ENCODE measurements at places on chromosomes 3 and 15. TPM values are rescaled to one million over a fixed set of nuclear protein-coding genes. Genes with fewer than 3 reads are reported as not detected.
A peak's percentile ranks its signal among the peaks of the same experiment; 100 is the strongest.

DNA sequence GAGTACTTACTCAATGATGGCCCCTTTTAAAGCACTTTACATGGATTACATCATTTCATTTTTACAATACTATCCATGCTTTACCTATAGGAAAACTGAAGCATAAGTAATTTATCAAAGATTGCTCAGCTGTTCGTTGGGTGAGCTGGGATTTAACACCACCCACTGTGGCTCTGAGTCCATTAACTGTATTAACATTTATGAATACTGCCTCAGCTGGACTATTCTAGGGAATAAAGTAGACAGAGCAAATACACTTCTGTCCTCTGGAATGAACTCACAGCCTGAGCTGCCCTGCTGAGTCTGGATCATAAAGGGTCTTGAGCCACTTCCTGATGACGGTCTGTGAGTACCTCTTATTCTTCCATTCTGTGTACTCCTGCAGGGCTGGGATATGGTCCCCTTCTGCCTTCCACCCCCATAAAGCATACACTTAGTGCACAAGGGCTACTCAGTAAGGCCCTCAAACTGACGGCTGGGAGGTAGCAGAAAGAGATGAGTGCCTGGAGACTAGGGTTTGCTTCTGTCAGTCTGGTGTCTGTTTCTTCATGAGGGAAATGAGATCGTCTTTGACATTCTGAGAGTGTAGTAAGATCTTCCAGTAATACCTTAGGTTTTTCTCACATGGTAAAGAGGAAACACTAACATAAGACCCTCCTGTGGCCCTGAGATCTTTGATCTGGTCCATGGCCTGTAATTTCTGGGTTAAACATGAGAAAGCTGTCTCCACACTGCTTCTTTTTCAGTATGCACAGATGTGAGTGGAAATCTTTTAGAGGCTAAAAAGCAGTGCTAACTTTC lies 12.6 kb upstream of the ST6GAL1 start:
- no peak for DNase-seq

GRCh38 chr3:160842021-160843005 lies 86.3 kb downstream of the PPM1L start:
- no peak for DNase-seq

DNA sequence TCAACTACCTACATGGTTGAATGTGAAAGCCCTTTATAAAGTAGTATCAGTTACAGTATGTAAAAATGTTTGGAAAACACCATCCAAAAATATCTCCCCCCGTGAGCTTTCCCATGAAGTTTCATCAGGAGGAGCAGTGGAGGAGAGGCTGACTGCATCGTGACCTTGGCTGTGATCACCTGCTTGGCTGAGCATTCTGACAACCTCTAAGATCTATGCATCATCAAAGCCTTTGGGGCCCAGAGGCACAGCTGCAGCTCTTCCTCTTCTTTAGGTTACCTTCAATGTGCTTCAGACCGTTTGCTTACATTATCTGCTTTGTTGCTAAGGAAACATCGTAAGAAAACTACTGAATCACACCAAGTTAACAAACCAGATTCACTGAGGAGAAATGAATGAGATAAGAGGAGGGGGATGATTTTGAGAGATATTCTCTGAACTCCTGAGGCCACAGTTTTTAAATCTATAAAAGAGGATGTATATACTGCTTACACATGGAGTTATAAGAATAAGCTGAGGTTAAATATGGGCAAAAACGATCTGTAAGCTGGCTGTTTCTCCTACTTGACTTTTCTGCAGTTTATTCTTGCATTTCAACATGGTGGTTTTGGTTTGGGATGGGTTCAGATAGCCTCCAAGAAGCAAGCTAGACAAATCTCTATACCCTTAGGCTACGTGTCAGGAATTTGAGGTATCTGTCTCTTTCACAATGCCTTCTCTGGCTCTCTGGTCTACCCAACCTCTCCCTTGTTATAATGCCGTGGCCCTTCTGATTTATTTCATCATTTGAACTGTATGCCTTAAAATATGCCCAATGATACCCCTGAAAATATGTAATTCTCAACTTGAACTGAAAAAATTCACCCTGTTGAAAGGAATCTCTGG lies 4.0 kb downstream of the GCSAM start:
- peak; percentile 73 for DNase-seq

GRCh38 chr3:17518189-17519059 lies 224.0 kb downstream of the TBC1D5 start:
- DNase-seq: no peak

- DNase-seq: no peak
These were observed 64.5 kb upstream of the CTSH start for GRCh38 chr15:79009379-79009778.

DNA sequence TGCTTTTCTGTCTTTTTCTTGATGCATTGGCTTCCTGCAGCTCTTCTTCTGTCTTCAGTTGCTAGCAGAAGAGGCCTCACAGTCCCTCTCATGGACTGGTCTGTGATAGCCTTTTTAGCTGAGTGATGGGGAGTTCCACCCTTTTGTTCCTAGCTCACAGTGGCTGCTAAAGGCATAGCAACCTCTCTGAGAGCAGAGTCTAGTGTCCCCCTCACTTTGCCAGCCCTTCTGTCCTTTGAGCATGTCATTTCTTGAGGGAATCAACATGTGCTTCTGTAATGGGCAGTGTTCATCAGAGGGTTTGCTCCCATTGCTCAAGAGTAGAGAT lies 44.4 kb downstream of the GAP43 start:
- no peak for DNase-seq

GRCh38 chr15:63870487-63871209 lies 36.9 kb upstream of the HERC1 start:
- no peak for DNase-seq

- DNase-seq: no peak
These were observed 64.9 kb downstream of the PLSCR2 start for GRCh38 chr3:146404436-146404835.

DNA sequence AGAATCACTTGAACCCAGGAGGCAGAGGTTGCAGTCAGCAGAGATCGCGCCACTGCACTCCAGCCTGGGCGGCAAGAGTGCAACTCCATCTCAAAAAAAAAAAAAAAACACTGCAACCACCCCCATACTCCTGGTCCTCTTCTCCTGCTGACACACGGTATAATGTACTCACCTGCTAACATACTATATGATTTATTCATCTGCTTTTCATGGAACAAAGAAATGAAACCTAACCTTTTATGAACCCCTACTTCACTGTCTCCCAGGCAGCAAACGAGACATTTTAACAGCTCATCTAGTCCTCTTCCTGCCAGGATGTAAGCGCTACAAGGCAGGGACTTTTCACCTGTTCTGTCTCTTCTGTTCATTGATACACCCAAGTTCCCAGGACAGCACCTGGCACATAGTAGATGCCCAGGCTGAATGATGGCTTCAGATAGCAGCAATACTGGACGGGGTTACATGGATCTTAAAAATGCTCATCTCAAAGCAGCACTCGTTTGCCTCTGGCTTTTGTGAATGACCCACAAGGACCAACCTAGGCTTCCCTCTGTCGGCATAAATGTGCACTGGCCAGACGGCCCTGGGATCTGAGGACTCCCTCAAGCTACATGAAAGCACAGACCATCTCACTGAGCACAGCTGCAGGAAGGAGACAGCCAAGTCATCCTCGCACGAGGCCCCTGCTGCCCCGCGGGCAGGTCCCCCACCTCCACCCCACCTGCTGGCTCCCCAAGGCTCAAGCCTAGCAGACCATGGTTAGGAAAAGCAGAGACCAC lies 20.3 kb downstream of the XXYLT1 start:
- DNase-seq: no peak

GRCh38 chr3:54321520-54321919 lies 199.2 kb downstream of the CACNA2D3 start:
- no peak for DNase-seq

DNA sequence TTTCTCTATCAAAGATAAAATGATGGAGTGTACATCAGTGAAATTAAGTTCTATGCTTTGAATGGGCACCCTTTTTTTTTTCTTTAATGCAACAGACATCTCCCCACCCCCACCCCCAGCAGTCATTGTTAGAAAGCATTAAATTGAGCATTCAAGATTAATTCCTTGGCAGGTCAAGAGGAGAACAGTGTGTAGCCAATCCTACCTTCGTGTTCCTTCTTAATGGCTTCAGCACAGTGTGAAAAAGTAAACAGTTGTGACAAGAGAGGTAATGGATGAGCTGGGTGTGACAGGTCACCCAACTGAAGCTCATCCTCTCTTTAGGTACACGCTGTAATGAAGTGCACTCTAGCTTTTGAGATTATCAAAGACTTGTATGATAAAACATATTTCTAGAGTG lies 198.5 kb upstream of the RARB start:
- DNase-seq: no peak

GRCh38 chr15:32682569-32682968 lies 35.2 kb upstream of the GREM1 start:
- DNase-seq: no peak

DNA sequence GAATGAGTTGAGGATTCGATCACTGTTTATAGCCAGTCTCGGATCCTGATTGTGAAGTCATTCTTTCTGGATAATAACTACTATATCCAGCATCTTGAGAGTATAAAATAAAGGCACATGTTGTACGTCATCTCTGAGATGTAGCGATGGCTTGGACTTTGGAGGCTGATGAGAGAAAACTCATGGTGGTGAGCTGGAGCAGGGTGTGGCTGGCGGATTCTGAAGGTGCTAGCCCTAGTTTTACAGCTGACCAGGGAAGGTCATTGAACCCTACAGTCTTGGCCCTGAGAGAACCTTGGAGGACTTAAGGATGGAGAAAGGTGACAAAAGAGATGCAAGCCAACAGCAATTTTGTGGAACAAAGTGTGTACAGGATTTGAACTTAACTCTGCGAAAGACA lies 153.8 kb downstream of the IGF1R start:
- no peak for DNase-seq

DNA sequence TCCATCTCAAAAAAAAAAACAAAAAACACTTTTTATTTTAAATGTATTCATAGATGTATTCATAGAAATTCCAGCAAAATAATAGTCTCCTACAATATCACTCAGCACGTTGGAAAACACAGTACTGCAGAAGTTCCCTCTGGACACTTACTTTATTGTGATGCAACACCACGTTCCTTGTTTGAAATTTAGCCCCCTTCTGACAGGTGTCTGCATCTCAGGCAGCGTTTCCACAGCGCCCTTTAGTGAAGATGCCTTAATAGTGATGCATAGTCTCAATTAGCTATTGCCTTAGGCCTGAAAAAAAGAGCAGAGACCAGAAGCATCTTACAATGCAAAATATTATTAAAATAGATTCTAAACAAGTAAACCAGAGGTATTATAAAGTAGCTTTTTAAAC lies 20.3 kb downstream of the IL12A start:
- DNase-seq: no peak

DNA sequence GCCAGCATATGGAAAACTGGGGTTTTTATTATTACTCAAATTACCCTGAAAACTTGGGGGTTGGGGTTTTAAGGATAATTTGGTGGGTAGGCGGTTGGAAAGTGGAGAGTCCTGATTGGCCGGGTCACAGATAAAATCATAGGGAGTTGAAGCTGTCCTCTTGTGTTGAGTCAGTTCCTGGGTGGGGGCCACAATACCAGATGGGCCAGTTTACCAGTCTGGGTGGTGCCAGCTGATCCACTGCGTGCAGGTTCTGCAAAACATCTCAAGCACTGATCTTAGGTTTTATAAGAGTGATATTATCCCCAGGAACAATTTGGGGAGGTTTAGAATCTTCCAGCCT lies 4.9 kb upstream of the ZNF662 start:
- DNase-seq: no peak

DNA sequence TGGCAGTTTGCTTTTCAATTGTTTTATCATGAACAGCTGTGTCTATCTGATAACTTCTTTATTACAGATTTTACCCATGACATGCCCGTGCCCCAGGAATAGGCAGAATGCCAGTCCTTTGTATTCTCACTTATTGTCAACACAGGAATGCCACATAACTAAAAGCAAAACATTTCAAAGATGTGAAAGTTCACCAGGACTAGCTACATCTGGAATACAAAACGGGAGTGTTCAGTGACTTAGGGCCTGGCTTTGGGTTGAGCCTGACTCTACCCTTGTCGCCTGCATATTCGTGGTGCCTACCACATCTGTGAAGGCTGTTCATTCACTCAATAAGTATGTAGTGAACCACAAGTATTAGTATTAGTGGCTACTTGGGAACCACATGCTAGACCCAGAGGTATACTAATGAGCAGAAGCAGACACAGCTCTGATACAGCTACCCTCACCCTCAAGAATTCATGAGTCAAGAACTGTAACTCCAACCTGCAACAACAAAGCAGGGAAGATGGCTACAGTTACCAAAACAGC lies 2.9 kb downstream of the TNFSF10 start:
- peak; percentile 53 for DNase-seq

DNA sequence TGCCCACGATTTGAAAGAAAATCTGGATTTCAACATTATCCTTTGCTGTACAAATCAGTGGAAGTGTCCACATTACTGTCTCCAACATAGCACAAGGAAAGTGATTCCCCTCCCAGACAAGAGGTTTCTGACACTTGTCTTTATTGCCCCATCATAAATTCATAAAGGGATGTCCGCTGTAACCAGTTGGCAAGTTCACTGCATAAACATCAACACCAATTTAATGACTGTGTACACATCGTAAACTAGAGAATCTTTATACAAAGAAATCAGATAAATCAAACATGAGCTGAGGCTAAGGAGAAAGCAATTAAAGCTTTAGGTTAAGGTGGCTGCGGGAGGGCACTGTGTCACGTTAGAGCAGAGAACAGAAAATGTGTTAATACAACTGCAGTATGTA lies 129.8 kb downstream of the MEIS2 start:
- DNase-seq: no peak

DNA sequence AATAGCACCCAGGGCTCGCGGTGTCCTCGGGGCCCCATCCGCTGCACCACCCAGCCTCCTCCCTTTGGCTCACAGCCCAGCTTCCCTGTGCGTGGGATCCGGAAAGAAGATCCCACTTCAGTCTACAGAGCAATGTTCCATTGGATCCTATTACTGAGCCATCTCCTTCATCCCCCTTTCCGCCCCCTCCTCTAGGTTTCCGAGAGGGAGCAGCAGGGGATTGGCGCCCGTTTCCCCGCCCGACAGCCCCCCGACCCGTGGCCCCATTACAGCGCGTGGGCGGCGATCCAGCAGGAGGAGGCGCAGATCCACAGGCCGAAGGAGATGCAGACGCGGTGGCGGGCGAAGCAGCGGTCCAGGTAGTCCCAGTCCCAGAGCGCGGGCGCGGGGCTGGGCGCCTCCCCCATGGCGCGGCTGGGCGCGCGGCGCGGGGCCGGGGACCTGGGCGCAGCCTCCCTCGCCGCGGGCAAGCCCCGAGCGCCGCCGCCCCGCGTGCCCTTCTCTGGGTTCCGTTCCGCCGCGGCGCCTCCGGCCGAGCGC lies 340 bp downstream of the TMEM44 start:
- peak; percentile 20 for DNase-seq

DNA sequence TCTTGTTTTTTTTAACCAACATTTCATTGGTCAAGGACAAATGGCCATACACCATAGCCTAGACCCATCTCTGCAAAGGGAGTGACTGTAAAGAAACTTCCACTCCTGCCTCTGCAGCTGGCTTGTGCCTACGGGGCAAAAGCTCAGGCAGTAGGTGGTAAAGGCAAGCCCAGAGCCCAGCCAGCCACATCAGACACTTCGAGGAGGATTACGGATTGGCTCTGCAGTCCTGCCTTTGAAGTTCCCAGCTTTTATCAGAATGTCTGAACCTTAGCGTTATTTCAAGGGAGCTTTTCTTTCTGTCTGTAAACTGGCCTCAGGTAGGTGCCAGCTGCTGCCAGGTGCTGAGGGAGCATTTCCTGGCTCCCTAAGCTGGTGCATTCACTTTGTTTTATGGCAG lies 15.6 kb downstream of the ZNF710 start:
- peak; percentile 7 for DNase-seq

Gene CPA3
- total RNA-seq: not detected

Gene CAPN3
- total RNA-seq: 2.2 TPM

Gene FBXL22
- 0.74 TPM for total RNA-seq

Gene NDUFB5
- total RNA-seq: 147 TPM

Gene DLG1
- total RNA-seq: 53.3 TPM

Gene MYZAP
- 0.63 TPM for total RNA-seq

Gene DLL4
- not detected for total RNA-seq

All from activated CD4-positive, alpha-beta memory T cell treated with anti-CD3 and anti-CD28 coated beads for 36 hours (primary cell).